Activated naive CD4-positive, alpha-beta T cell treated with anti-CD3 and anti-CD28 coated beads, Interleukin-2, amount 50 U/mL, for 72 hours (primary cell): ENCODE measurements at places on chromosomes 2 and 18.

DNA sequence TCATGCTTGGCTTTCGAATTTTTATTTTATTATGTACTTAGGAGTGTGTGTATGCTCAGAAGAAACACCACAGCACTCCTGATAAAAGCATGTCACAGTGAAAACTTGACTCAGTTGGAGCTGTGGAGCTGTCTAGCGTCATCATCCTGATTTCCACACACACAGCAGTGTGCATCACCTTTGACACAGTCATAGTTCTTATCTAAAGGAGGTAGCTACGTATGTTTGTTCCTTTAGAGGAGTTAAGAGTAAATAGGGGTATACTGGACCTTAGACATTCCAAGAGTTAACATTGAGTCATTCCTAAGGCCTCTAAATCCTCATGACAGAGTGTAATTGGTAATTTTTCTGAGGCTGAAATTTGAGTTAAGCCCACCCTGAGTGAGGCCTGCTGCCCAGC, 96.9 kb downstream of the PHLPP1 start:
- DNase-seq: no peak

DNA sequence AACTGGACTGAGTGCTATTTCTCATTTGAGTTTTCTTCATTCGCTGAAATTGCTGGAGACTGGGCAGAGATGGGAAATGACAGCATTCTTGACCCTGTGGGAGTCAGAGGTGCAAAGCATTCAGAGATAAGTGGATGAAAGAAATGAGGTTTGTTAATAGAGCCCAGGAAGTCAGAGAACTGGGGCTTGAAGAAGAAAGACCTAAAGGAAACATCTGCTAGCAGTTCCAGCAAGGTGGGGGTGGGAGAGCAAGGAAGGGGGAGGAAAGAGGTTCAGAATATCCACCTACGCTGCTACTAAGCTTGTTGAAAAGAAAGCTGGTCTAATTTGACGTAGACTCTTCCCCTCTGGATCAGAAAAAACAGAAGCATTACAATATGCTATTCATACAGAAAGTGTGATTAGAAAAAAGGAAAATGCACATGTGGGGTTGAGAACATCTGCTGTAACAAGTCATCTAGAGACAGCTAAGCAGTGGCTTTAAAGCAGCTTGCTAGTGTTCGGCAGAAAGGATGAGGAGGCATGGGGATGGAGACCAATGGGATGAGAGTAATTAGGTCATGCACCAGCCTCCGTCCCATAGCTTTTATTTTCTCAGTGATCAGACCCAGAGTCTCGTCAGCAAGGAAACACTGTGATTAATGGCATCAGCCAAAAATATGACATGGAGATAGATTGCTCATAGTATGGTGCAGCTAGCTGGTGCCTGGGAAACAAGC, 29.7 kb downstream of the NAB1 start:
- DNase-seq: peak; percentile 60

GRCh38 chr2:207676827-207677354, 34.5 kb upstream of the CCNYL1 start:
- no peak for DNase-seq

DNA sequence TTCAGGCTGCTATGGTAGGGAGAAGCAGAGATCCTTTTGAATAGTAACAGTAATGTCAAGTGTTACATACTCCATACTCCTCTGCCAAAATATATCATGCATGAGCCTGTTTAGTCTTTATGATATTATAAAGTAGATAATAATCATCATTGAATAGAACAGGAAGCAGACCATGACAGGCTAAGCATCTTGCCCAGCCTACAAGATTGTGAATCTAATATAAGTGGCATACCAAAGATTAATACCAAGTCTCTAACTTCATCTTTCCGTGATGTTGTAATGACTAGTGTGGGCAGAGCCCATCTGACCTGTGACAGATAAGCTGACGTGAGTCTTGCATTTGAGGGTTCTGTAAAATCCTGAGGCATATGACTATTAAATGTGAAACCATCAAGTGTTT, 13.1 kb downstream of the NDUFB3 start:
- no peak for DNase-seq

- DNase-seq: no peak
These were observed 39.5 kb upstream of the DYNAP start for GRCh38 chr18:54551590-54551989.

GRCh38 chr2:241975593-241976284, 106.2 kb downstream of the RTP5 start:
- DNase-seq: no peak

- no peak for DNase-seq
These were observed 100.1 kb downstream of the SLC25A12 start for GRCh38 chr2:171793691-171794678.

- no peak for DNase-seq
These were observed 16.9 kb upstream of the RHBDD1 start for GRCh38 chr2:226818930-226819329.

- DNase-seq: no peak
These were observed 5.5 kb downstream of the SYT4 start for GRCh38 chr18:43271593-43272432.

GRCh38 chr2:50118905-50119702, 912.8 kb downstream of the NRXN1 start:
- DNase-seq: no peak

DNA sequence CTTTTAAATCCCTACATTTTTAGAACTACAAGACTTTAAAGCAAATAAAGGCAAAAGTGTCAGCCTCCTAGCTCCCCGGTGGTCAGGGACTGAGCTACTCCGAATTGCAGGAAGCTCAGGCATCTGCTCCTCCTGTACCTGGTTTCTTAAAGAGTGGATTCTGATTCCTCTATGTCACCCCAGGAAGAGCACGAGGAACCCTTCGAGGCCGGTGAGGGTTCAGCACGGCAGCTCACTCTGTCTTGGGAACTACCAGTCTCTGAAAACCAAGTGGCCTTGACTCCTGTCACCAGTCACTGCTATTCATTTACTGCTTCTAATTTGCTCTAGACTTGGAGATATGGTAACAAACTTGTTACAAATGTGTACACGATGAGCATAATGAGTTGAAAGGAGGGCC, 2.3 kb downstream of the PER2 start:
- no peak for DNase-seq
